ENCODE measurements at places on chromosomes 16 and 17.

GRCh38 chr17:2034806-2035540 is 5.0 kb downstream of the DPH1 start:
- no peak for DNase-seq

DNA sequence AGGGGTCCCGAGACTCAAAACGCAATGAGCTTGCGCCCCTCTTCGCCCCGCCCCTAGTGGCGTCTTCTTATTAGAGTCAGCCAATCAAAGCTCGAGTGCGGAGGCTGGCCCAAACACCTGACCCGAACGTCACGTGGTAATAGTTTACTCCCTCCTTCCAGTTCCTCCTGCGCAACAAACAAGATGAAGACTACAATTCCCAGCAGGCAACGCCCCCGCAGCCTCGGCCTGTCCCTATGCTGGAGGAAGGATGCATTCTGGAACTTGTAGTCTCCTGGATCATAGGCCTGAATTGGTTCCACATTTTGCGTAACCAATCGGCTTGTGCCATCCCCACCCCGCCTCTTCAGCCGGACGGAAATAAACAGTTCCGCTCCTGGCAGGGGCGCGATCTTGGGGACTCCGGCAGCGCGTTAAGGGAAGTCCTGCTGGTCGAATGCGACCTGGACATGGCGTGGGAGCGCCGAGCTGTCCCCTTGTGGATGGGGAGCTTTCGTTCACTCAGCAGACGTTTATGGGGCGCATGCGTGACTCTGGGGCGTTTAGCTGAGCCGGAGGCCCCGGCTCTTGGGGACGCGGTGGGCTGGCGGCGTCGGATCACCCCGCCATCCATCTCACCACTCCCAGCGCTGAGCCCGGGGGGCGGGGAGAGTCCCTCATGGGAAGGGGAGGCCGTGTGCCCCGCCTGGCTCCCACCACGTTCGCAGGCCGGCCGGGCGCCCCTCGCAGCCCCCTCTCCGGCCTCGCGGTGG is at the start of gene WBP2:
WBP2 (minus strand) TSS at position 26 of the 752 bp plus-strand sequence. CDS start 38 bp downstream, outside the sequence.
- peak; percentile 100 for DNase-seq

- no peak for DNase-seq
Measured at GRCh38 chr17:53336281-53336680, 486.4 kb upstream of the KIF2B start.

DNA sequence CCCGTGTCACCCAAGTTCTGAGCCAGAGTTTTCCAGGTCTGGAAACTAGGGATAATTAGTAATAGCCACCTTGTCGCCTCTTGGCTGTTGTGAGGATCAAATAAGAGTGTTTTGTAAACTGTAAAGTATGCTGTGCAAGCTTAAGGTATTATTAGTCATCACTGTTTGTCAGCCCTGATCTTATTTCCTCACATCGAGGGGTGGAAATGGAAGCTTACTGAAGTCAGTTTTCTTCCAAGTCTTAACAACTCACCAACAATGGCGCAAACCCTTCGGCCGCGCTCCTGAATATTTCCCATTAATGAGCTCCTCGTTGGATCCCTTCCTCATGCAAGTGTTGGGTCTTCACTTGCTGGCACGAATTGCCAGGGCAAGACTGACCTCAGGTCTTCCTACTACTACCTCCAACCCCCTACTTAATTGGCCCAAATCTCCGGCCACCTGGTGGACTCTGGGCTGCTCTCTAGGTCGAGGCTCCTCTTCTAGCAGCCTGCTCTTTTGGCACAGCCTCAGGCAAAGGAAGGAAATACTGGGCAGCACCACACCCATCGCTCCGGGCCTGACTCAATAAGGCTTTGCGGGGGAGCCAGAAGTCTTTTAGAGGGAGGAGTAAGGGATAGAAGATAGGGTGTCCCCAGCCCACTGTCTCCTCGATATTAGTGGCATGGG is 885 bp upstream of the SLC35B1 start:
- no peak for DNase-seq

GRCh38 chr16:82033006-82033405 is 2.0 kb upstream of the HSD17B2 start:
- no peak for DNase-seq

DNA sequence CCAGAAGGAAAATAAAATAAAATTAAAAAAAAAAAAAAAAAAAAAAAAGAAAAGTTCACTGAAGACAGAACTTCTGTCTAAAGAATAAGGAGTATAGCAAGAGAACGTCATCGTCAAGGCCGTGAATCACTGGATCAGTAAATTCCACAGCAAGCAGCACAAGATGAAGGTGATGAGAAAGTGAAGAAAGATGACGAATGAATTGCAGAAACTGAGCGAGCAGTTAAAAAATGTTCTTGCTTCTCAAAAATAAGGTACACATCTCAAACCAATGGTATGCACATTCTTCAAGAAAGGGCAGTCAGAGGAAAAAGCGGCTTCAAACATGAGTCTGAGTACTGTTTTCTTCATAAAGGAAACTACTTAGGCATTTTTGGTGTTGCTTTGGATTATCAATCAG is 104.7 kb downstream of the SMG6 start:
- DNase-seq, result no peak

DNA sequence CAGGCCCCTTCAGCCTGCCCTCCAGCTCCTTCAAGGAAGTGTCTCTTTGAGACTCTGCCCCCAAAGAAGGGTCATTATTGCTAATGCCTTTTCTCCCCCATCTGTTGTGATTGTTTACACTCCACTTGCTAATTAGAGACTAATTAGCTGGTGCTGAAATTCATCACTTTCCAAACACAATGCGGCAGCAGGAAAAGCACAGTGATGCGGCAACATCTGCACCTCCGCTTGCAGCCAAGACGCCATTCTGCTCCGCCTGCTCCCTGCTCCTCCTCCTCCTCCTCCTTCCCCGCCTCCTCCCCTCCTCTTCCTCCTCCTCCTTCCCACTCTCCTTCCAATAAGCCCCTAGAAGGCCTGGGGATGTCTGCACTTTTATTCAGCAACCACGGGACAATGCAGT is 110.5 kb downstream of the SDK2 start:
- no peak for DNase-seq

GRCh38 chr17:81095383-81095762 is 60.4 kb downstream of the BAIAP2 start:
- DNase-seq, result no peak

DNA sequence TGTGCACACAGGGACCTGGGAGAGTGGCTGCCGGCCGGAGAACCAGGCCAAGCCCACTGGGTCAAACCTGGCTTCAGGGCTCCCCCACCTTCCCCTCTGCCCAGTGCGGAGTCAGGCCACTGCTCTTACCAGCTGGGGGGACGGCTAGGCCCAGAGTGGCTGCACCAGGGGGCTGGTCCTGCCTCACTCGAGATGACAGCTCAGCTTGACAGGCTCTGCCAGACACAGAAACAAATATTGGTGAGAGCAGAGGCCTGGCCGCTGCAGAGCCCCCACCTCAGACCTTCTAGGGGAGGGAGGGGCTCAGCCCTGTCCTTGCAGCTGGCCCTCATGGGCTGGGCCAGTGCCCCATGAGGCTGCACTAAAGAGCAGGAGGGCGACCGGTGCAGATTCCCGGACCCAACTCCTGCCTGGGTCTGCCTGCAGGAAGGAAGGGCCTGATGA is 4.5 kb downstream of the NUDT16L1 start:
- no peak for DNase-seq

GRCh38 chr16:53041320-53042051 is 11.2 kb downstream of the CHD9NB start:
- DNase-seq, result no peak

GRCh38 chr16:49436181-49436580 is 62.6 kb downstream of the C16orf78 start:
- no peak for DNase-seq

DNA sequence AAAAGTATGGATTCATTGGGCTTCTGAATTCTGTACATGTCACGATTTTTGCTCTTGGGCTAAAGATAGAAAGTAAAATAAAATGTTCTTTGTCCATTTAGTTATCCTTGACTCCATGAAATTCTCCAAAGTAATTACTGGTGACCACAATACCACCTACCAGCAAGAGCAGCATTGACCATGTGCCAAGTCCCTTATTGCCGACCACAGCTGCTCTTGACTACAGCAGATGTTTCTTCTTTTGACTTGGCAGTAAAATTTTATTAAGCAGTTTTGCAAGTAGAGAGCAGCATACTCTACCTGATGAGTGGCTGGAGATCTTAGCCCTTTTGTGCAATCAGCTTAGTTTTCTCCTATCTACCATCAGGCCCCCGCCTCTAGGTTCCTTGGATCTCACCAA is 152.2 kb upstream of the TBX2 start:
- DNase-seq, result no peak

- no peak for DNase-seq
Measured at GRCh38 chr17:39756380-39757079, 18.8 kb downstream of the GRB7 start.

GRCh38 chr16:80300456-80300855 is 240.3 kb upstream of the DYNLRB2 start:
- no peak for DNase-seq

DNA sequence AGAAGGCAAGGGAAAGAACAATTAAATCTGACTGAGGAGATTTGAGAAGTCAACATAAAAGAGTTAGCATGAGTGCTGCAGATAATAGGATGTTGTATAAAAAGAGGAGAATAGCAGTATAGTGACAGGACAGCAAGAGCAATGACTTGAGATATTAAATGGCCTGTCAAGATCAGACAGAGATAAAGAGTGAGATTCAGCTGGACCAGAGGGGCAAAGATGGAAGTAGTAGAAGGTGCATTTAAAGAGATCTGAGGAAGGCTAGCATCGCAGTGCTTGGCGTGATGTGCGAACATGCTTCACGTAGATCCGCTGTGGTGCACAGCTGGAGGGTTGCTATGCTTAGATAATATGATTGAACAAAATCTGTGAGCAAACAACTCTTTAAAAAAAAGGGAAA is 1422.6 kb upstream of the CDH8 start:
- DNase-seq, result no peak

- no peak for DNase-seq
Measured at GRCh38 chr17:76076765-76077583, 2.0 kb upstream of the ZACN start.

- no peak for DNase-seq
Measured at GRCh38 chr16:80319181-80319580, 221.6 kb upstream of the DYNLRB2 start.

GRCh38 chr17:48374650-48375230 is 55.3 kb downstream of the SKAP1 start:
- no peak for DNase-seq

- no peak for DNase-seq
Measured at GRCh38 chr16:3086596-3087242, 12.4 kb downstream of the ZSCAN10 start.

DNA sequence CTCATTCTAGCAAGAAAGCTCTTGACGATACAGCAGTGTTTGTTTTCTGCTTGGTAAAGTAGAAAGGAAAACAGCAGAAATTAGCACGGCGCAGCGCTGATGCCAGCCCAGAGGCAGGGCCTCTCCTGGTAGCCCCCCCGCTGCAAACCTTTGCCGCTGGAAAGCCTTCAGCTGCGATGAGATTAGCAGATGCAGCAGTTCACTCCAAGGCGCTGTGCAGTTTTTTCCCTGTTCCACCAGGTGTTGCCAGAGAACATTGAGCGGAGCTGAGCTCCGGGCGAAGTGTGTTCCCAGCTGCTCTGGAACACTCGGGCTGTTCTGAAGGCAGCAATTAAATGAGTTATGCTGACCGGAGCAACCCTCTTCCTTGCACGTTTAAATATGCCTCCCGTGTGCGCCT is 72.5 kb downstream of the RBFOX1 start:
- DNase-seq, result peak; percentile 56

DNA sequence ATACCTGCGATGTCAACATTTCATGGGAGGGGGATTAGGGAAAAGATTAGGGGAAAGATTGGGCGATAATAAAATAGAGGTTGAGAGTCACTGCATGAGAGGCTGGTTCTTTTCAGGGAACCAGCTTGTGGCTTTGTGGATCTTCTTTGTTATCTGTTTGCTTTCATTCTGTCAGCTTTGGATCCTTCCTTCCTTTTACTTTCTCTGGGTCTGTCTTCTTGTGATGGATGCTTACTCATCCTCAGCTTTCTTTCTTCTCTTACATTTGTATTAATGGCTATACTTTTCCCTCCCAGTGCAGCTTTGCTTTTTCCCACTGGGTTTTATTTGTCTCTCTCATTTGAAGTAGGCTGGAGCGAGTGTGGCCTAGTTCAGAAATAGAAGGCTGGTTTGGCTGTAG is 47.1 kb downstream of the RPTOR start:
- DNase-seq, result no peak

- no peak for DNase-seq
Measured at GRCh38 chr17:37818689-37819088, 73.8 kb upstream of the HNF1B start.

GRCh38 chr17:64154717-64155116 is 24.8 kb upstream of the ERN1 start:
- DNase-seq, result no peak

GRCh38 chr16:5003211-5003610 is 30.5 kb downstream of the NAGPA start:
- DNase-seq, result no peak

DNA sequence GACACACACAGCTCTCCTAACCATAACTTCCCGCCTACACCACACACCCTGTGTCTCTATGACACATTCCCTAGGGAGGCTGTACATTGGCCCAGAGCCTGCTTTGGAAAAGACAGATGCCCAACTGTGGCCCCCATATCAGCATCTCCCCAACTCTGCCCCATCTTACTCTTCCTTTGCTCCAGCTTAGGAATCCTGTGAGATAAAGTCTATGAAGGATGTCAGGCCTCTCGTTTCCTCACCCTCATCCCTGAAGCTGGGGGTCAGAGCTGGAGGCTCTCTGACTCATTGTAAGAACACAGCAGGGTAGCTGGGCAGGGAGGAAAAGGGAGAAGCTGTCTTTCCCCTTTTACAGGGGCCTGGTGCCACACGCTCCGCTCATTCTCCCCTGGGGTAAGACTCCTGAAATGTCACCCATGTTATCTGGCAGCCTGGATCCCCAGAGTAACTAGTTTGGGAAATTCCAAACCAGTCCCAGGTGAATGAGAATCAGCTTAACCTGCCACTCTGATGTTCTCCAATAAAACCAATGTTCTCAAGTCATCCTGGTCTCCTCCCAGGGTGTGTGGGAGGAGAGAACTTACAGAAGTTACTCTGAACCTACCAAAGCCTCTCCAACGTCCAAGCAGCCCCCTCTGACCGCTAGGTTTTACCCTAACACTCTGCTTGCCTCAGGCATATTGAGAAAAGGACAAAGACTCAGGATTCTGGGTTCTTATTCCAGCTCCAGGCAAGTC is 2.8 kb downstream of the RAPGEFL1 start:
- no peak for DNase-seq

DNA sequence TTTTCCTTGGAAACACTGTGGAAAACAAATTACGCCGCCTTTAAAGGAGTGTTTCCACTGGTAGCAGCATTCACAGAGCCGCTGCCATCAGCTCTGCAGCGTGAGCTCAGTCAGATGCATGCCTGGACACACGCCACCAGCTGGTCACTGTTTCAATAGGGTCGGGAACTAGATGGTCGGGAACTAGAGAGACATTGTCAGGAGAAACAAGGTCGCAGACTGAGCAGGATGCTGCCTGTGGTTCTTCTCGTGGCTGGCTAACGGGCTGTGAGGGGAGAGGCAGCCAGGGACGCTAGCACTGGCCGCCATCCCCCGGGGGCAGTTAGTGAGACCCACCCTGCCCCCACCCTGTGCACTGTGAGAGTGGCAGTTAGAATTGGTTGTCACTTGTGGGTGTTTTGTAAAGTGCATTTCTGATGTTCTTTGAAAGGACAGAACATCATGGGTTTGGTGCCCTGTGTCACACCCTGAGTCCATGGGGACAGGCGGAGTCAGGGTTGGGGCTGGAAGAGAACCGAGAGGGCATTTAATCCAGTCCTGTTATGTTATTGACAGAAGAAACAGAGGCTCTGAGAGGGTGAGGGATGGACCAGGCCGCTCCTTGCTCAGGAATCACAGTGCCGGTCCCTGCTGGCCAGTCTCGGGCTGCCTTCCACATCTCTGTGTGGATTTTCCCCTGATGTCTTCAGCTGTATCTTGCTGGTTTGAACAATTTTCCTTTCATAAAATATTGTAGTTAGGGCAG is 86.3 kb downstream of the SPECC1 start:
- DNase-seq, result no peak
